ENCODE measurements at places on chromosomes 13 and 19.

DNA sequence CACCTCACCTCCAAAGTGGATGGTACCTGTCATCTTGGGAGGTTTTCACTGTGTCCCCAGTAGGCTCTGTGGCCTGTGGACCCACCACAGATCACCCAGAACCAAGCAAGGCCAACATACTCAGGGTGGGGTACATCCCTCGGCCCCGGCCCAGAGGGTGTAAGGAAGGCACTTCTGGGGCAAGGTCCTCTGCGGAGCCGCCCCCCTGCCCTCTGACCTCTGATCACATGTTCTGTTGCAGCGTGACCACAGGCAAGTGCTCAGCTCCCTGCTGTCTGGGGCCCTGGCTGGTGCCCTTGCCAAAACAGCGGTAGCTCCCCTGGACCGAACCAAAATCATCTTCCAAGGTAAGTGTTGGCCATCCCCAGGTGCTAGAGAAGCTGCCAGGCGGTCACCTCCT is 36.7 kb downstream of the TMEM161A start:
- DNase-seq = no peak

GRCh38 chr13:94177041-94177440 is 302.4 kb downstream of the DCT start:
- no peak for DNase-seq

DNA sequence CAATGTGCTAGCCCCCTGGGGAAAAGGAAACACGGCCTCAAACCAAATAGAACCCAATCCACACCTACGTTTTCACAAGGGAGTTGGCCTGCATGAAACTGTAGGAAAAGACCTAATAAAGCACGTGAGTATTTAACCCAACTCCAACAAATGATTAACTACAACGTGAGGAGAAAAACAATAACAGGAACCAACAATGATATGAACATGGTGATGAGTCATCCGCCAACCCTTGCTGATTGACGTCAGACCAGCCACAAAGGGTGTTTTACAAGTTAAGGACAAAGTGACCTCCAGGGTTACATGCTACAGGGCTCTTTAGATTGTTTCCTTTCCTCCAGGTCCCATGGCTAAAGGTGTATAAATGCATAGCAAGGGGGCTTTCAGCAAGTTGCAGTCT is 460.5 kb downstream of the COG6 start:
- no peak for DNase-seq

DNA sequence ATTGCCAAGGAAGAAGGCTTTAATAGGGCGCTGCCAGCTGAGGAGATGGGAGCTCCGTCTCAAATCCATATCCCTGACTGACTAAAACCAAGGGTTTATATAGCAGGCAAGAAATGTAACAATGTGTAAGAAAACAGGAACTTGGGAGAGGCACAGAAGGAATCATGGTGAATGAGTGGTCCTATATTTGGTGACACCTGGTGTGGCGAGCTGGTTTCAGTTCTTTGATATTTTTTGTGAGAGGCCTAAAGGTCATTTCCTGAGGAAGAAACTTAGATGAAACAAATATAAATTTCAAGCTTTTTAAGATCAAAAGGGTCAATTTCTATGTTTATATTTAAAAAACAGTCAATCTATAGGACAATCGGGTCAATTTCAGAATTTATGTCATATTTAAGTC is 826.3 kb downstream of the SLITRK6 start:
- no peak for DNase-seq

DNA sequence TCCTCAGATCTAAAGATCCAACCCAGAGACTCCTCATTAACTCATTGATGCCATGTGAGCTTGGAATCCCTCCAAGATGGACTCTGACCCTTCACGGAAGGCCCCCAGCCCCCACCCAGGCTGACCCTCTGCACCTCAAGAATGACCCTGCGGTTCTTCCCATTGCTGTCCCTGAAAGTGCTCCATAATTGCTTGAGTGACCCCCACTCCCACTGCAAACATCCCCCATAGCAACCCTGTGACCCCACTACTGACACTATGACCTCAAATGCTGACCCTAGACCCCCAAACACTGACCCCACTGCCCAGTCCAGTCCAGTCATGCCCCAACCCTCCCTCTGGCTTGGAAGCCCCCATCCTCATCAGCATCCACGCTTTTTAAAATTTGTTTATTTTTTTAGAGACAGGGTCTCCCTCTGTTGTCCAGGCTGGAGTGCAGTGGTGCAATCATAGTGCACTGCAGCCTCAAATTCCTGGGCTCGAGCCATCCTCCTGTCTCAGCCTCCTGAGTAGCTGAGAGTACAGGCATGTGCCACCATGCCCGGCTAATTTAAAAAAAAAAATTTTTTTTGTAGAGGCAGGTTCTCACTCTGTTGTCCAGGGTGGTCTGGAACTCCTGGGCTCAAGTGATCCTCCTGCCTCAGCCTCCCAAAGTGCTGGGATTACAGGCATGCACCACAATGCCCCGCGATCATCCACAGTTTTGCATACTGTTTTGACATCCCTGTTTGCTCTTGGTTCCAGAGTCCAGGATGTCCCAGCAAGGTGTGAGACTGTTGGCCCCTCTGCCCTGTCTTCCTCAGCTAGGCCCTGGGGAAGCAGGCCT is 855 bp downstream of the LYL1 start:
- no peak for DNase-seq

GRCh38 chr13:49635599-49636433 is 7.5 kb downstream of the ARL11 start:
- DNase-seq = no peak

DNA sequence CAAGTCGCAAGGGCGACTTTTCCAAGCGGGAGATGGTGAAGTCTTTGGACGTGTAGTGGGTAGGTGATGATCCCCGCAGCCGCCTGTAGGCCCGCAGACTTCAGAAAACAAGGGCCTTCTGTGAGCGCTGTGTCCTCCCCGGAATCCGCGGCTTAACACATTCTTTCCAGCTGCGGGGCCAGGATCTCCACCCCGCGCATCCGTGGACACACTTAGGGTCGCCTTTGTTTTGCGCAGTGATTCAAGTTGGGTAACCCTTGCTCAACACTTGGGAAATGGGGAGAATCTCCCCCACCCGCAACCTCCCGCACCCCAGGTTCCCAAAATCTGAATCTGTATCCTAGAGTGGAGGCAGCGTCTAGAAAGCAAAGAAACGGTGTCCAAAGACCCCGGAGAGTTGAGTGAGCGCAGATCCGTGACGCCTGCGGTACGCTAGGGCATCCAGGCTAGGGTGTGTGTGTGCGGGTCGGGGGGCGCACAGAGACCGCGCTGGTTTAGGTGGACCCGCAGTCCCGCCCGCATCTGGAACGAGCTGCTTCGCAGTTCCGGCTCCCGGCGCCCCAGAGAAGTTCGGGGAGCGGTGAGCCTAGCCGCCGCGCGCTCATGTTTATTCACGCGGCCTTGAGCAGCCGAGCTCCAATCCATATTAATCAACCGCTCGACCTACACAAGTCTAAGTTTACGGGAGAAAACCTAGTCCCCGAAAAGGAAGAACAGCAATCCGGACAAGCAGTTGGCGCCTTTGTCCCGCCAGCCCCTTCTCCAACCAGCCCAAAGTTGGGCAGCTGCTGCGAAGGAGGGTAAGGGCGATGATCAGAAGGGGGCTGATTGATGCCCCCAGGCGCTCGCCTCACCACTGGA is 9.9 kb downstream of the SOX21 start:
- DNase-seq = no peak

DNA sequence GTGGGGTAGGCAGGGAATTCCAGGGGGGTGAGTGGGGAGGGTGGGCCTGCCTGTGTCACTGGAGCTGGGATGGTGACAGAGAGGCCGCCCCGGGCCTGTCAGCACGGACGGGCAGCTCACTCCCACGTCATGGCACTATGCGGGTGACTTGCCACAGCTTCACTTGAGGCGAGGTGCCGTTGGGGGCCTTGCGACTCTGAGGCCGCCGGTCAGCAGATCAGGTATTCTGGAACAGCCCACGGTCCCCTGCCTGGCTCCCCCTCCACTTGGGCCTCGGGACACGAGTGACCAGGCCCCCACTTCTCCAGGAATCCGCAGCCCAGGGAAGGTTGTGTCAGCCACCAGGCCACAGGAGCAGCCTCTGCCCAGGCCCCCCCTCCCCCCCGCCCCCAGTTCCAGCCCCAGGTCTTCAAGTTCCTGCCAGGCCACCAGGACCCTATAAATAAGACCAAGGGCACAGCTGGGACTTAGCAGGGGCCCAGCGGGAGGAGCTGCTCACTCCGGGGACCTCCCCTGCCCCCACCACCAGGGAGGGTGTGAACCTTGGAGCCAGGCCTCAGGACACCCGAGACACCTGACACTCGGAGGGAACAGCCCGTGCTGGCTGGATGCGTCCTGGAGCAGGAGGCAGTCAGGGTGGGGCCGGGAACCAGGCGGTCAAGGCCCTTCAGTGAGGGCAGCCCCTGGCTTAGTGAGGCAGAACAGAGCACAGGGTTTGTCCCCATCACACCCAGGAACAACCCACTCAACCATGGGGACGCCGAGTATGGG is 2.7 kb upstream of the MIDN start:
- no peak for DNase-seq

- no peak for DNase-seq
These were observed 9.7 kb downstream of the BCKDHA start for GRCh38 chr19:41407271-41407670.
